B cell (primary cell): ENCODE measurements at places on chromosomes 16 and 17. TPM values are rescaled to one million over a fixed set of nuclear protein-coding genes. Genes with fewer than 3 reads are reported as not detected.

SAMD14 gene
- total RNA-seq, result 0.78 and 0.89 TPM in 2 replicates

ENO3 gene
- 32.5 and 34.8 TPM in 2 replicates for total RNA-seq

ESRP2 gene
- 0.27 TPM in 1 of 2 replicates, not detected in the other for total RNA-seq

AGRP gene
- total RNA-seq, result not detected in 2 replicates

AURKB gene
- total RNA-seq, result 0.41 and 1.1 TPM in 2 replicates

DRC7 gene
- 0.22 and 2.1 TPM in 2 replicates for total RNA-seq

UMOD gene
- total RNA-seq, result not detected in 2 replicates

KRT17 gene
- not detected in 2 replicates for total RNA-seq

BAHCC1 gene
- total RNA-seq, result 0.12 and 0.44 TPM in 2 replicates

CCL13 gene
- total RNA-seq, result not detected in 2 replicates

TP53TG3B gene
- total RNA-seq, result not detected in 2 replicates

KRTAP1-3 gene
- not detected in 2 replicates for total RNA-seq

PDILT gene
- total RNA-seq, result not detected in 2 replicates

ZFPM1 gene
- total RNA-seq, result 32.2 and 34.6 TPM in 2 replicates

PDE6G gene
- total RNA-seq, result 0.69 and 0.92 TPM in 2 replicates

OTOP3 gene
- total RNA-seq, result not detected in 2 replicates

C16orf96 gene
- 0.66 and 0.79 TPM in 2 replicates for total RNA-seq

HBA2 gene
- 179 and 217 TPM in 2 replicates for total RNA-seq

CBFA2T3 gene
- 58.3 and 58.5 TPM in 2 replicates for total RNA-seq

ABCC6 gene
- total RNA-seq, result 0.15 TPM in 1 of 2 replicates, not detected in the other

TMEM92 gene
- total RNA-seq, result not detected in 2 replicates

TLCD2 gene
- not detected in 2 replicates for total RNA-seq

MT1A gene
- total RNA-seq, result not detected in 2 replicates

TMEM220 gene
- 4.9 and 7.4 TPM in 2 replicates for total RNA-seq

ACSF2 gene
- 66.1 and 82.6 TPM in 2 replicates for total RNA-seq

SLC16A13 gene
- total RNA-seq, result 21.7 and 21.9 TPM in 2 replicates

COL1A1 gene
- 9.1 and 11.6 TPM in 2 replicates for total RNA-seq

CA7 gene
- not detected in 2 replicates for total RNA-seq

SLC5A10 gene
- not detected in 2 replicates for total RNA-seq

RCVRN gene
- not detected in 2 replicates for total RNA-seq

SLFN12L gene
- 3.7 and 3.8 TPM in 2 replicates for total RNA-seq

JPH3 gene
- not detected in 2 replicates for total RNA-seq

ITGB3 gene
- total RNA-seq, result 11.4 and 14.2 TPM in 2 replicates

GPR139 gene
- total RNA-seq, result not detected in 2 replicates

CD7 gene
- total RNA-seq, result 0.58 and 0.67 TPM in 2 replicates

KRTAP9-4 gene
- not detected in 2 replicates for total RNA-seq

STH gene
- total RNA-seq, result not detected in 2 replicates
